ENCODE measurements at places on chromosomes 12 and 14. TPM values are rescaled to one million over a fixed set of nuclear protein-coding genes. Genes with fewer than 3 reads are reported as not detected.

GRCh38 chr14:31897581-31898186, 179.4 kb upstream of the ARHGAP5 start:
- no peak for DNase-seq

DNA sequence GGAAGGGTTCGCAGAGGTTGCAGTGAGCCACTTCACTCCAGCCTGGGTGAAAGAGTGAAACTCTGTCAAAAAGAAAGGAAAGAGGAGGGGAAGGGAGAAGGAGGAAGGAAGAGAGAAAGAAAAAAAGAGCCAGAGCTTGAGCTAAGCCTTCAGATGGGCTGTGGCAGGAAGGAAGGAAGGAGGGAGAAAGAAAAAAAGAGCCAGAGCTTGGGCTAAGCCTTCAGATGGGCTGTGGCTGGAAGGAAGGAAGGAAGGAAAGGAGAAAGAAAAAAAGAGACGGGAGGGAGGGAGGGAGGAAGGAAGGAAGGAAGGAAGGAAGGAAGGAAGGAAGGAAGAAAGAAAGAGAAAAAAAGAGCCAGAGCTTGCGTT, 13.6 kb upstream of the ANKRD9 start:
- no peak for DNase-seq

DNA sequence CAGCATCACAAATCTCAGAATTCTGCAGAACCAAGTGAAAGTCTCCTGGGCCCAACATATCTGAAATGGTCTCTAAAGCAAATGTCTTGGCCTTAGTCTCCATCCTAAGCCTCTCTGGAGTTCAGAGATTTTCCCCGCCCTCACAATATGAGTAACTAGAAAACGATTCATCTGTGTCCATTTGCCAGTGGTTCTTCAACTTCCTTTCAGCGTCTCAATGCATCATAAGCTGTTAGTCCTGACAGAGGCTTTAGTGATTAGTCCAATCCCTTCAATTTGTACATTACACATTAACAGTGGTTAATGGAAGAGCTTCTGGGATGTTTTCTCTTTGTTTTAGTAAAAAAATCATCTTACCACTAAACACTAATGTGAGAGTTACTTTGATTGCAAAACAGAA, 17.4 kb downstream of the NPC2 start:
- DNase-seq: no peak

GRCh38 chr14:68263563-68264259, 444.1 kb downstream of the RAD51B start:
- no peak for DNase-seq

GRCh38 chr14:51552275-51552674, 99.4 kb upstream of the FRMD6 start:
- DNase-seq: no peak

DNA sequence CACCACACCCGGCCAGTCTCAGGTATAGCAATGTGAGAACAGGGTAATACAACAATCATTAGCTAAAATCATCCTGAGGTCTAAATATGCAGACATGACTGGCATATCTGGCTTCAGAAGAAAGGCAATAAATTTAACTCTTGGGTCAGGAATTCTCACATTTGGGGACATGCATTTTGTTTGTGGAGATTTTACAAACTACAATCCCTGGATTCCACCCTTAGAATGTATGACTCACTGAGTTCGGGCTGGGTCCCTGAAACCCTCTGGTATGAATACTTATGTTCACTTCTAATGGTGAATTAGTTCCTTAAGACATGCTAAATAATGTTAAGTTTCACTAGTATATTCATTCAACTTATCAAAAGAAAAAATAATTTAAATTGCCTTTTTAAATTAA, 98.9 kb upstream of the HMGA2 start:
- DNase-seq: no peak

- no peak for DNase-seq
Observed at GRCh38 chr12:108711489-108712164, 19.7 kb downstream of the CORO1C start.

GRCh38 chr14:101947577-101947903, 16.8 kb upstream of the DYNC1H1 start:
- DNase-seq: no peak

DNA sequence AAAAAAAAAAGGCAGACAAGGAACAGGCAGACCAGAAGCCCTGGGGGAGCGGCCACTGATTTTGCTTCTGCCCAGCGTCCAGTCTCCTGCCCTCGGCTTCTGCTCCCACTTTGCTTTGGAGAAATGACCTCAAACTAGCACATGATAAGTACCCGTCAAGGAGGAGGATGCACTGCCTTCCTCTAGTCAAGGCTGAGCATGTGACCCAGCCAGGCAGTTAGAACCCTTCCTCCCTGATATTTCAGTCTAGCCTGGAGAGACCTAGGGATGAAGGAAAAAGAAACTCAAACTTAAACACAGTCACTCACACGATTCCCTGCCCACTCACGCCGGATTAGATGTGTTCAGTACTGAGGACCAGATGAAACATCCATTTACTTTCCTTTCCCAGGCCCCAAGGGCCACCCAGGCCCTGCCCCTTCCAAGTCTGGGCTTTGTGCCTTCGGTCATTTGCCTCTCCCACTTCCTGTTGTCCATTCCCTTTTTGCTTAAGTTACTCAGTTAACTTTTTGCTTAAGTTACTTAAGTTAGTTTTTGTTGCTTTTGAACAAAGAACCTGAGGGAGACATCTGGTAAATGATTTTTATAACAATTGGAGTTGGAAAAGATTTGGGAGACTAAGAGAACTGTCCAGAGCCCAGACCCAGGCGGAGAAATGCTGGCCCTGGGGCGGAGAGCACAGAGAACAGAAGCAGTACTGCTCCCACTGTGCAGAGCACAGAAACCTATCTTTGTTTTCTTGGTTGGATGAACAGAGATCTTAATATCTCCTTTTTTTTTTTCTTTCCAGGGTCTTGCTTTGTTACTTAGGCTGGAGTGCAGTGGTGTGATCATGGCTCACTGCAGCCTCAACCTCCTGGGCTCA, 23.0 kb upstream of the TTC7B start:
- peak; percentile 92 for DNase-seq

DNA sequence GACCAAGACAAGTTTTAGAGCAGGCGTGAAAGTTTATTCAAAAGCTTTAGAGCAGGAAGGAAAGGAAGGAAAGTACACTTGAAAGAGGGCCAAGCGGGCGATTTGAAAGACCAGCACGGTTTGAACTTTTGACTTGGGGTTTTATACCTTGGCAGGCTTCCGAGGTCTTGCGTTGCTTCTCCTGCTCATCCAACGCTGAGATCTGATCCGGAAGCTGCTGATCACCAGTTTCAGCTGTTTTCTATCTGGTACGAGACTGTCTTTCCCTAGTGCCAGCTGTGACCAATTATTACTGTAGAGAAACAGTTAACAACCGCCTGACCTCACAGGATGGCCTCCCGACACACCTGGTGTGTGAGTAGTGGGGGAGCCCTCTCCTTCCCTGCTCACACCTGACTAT, 20.6 kb upstream of the SNRPF start:
- DNase-seq: no peak

DNA sequence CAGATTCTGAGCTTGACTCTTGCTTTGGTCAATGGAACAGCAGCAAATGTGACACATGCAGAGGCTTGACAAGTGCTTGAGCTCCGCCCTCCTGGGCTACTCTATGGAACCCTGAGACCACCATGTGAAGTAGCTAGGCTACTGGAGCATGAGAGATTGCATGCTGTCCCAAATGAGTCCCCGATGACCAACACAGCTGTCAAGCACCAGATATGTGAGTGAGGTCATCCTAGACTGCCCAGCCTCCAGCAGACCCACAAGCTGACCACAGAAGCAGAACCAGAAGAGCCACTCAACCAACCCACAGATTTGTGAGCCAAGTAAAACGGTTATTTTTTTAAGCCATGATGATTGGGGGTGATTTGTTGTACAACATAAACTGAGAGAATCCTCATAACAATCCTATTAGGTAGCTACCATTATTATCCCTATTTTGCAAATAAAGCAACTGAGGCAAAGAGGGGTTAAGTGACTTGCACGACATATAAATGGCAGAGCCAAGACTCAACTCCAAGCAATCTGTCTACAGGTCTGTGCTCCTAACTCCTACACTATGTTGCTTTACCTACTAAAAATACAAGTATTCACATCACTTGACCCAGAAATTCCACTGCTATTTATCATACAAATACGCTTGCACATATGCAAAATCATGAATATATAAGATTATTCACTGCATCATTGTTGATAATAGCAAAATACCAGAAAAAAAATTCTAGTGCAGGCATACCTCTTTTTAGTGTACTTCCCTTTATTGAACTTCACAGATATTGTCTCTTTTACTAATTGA, 136.2 kb downstream of the NDUFA12 start:
- DNase-seq: no peak

- no peak for DNase-seq
Observed at GRCh38 chr12:71438670-71439361, 782 bp upstream of the LGR5 start.

DNA sequence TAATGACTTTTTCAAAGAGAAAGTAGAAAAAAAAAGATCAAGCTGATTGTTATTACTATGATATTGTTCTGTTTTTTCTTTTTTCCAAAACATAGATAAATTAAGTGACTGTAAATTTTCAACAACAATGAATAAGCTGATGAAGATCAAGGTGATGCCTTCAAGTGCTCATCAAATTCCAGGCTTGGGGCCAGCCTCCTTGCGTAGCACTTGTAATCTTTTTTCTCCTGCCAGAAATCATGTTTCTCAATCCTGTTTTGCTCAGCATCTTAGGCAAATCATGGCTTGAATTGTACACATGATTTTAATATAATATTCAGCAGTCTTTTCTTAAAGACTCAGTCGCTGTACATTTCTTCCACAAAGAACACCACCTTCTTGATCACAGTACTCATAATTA, 333.2 kb downstream of the NPAS3 start:
- no peak for DNase-seq

- DNase-seq: no peak
Observed at GRCh38 chr12:40946612-40947194, 241.4 kb upstream of the PDZRN4 start.

- DNase-seq: no peak
Observed at GRCh38 chr12:63937378-63938316, 93.1 kb downstream of the SRGAP1 start.

DNA sequence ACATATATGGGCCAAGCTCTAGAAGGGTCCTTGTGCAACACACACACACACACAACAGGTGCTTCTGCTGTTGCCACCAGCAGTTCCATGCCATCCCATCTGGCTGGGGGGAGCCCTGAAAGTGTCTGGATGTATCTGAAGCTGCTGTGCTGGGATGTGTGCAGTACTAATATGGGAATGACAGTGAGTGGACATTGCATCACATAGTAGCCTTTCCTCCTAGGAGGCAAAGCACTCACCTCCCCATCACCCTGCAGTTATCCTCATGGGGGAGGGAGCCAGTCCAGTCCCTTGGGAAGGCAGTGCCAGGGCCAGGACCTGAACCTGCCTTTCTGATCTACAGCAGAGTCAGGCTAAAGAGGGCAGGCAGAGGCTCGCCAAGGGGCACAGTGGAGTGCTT, 208.9 kb downstream of the CACNA1C start:
- no peak for DNase-seq

USP44 gene
- polyA plus RNA-seq: 1.1 TPM

OR6C76 gene
- not detected for polyA plus RNA-seq

SNRPF gene
- 46.5 TPM for polyA plus RNA-seq
